NCI-H2029 (cell line): ENCODE measurements at places on chromosomes 13 and 19.

DNA sequence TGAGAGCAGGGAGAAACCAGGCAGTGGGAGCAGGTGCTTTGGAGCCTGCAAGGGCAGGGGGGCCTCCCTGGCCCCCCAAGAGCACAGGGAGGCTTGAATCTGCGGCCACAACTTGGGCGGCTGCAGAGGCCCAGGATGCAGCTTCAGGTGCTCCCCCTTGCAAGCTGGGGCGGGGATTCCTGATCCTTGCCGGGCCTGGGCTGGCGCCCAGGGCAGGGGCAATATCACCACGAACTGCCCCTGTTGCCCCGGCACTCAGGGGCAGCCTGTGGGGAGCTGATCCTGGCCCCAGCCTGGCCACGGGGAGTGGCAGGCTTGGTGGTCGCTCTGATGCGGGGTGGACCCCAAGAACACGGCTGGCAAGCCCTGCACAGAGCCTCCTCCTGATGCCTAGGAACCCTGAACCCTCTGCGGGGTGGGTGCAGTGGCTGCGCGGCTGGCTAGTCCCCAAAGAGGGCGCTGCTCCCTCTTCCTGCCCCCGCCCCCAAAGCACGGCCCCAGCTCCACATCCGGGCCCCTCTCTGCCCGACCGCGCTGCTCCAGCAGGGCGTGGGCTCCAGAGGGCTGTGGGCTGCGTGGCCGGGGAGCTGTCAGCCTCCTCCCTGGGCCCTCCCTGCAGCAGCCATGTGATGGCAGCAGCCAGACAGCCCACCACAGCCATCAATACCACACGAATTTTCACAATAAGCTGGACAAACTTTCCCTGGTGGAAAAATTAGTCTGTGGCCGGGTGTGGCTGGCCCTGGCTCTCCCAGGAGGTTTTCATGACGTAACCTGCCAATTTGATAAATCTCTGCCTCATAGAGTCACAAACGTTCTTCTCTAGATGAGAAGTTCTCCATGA lies 21.0 kb downstream of the TNFSF9 start:
- DNase-seq = no peak

DNA sequence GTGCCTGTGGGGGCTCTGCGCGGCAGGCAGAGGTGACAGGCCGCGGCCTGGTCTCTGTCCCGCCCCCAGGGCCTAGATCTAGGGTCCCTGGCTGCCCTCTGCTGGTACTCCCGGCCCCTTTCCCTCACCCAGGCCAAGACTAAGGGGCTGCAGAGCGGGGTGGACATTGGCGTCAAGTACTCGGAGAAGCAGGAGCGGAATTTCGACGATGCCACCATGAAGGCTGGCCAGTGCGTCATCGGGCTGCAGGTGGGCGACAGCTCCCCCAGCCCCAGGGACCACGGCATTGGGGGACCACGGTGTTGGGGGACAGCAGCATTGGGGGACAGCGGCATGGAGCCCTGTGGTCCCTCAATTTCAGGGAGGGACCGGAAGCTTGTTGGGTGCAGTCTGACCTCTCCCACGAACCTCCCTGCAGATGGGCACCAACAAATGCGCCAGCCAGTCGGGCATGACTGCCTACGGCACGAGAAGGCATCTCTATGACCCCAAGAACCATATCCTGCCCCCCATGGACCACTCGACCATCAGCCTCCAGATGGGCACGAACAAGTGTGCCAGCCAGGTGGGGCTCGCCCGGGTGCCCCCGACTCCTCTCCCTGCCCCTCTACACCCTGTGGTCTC lies 3.8 kb upstream of the ABCA7 start:
- DNase-seq = no peak

DNA sequence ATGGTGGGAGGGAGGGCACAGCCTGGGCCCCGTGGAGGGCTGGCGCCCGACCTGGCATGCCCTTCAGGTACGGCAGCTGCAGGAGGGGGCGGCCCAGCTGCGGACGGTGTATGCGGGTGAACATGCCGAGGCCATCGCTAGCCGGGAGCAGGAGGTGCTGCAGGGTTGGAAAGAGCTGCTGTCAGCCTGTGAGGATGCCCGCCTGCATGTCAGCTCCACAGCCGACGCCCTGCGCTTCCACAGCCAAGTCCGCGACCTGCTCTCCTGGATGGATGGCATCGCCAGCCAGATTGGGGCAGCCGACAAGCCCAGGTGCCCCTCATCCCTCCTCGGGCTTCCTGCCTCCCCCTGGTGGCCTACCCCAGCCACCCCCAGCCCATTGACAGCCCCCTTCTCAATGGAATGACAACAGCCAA lies 16.6 kb upstream of the SHKBP1 start:
- DNase-seq = no peak

GRCh38 chr13:59982631-59983382 lies 180.9 kb downstream of the DIAPH3 start:
- no peak for DNase-seq

GRCh38 chr13:50428183-50428877 lies 413.1 kb downstream of the KCNRG start:
- no peak for DNase-seq

DNA sequence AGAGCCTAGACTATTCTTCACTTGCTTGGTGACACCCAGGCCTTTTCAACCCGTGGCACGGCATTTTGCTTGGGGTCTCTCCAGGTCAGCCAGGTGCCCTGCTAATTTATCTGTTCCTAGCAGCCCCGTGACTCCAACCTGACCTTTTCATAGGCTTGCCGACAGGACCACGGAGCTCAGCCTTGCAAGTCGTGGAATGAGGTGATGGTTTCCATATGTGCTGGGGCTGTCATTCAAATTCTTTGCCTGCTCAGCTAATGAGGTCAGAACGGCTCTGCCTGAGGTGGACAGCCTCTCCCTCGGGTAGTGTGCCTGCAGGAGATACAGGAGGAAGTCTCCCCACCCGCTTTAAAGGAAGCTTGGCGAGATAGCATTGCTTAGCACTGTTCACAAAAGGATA lies 61.0 kb downstream of the SHISA2 start:
- DNase-seq = no peak

GRCh38 chr19:1474011-1474764 lies 4.8 kb downstream of the C19orf25 start:
- no peak for DNase-seq

DNA sequence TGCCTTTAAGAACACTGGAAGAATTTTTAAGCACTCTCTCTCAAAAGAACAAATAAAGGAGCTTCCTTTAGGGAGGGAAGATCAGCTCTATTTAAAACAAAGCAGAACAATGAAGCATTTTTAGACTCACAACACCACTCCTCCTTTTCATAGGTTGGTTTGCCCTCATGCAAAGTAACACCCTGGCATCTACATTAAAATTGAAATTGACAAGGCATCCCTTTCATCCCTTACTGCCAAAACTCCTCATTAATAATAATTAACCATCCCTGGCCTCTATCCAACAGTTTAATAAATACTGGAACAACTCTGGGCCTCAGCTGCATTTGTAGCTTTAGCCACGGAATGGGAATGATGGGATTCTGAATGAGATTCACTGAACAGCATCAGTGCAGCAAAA lies 929.1 kb downstream of the PCDH9 start:
- no peak for DNase-seq
